ENCODE measurements at places on chromosomes 3 and 15.

DNA sequence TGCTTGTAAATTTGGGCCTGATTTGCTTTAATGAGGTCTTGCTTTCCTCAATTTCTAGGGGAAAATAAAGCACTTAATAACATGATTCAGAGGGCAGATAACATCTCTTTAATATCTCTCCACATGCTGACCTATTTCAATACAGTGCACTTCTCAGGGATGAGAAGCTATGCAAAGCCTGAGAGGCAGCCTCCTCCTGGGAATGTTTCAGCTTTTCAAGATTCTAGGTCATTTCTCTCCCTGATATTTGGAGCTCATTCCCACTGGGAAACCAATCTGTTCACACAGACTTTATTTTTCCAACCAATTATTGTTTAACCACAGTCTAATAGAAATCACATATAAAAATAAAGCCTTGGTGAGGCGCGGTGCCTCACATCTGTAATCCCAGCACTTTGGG, 67.0 kb upstream of the LSAMP start:
- no peak for DNase-seq

DNA sequence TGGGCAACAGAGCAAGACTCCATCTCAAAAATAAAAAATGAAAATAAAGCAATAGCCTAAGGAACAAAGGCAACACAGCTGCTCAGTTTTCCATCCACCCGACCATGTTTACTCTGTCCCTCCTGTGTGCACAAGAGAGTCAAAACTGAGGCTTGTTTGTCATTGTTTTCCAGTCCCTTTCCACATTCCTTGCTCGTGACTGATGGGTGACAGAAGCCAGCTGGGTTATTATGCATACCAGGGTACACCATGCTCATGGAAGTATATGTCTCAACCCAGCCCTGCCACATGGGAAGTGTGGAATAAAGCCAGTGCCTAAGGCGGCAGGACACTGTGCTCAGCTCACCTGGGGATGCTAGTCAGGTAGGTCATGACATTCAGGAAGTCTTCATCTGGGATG, 49.5 kb downstream of the MCF2L2 start:
- DNase-seq = no peak

DNA sequence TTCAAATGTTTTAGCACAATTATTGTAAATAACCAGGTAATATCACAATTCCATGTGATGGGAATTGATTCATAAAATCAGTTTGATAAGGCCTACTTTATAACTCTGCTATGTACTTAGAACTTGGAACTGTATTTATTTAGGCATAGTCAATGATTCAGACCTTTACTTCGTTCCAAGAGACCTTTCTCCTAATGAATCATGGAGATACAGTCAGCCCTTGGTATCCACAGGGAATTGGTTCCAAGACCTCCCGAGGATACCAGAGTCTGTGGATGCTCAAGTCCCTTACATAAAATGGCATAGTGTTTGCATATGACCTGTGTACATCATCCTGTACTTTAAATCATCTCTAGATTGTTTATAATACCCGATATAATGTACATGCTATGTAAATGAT, 60.8 kb upstream of the UMPS start:
- no peak for DNase-seq

DNA sequence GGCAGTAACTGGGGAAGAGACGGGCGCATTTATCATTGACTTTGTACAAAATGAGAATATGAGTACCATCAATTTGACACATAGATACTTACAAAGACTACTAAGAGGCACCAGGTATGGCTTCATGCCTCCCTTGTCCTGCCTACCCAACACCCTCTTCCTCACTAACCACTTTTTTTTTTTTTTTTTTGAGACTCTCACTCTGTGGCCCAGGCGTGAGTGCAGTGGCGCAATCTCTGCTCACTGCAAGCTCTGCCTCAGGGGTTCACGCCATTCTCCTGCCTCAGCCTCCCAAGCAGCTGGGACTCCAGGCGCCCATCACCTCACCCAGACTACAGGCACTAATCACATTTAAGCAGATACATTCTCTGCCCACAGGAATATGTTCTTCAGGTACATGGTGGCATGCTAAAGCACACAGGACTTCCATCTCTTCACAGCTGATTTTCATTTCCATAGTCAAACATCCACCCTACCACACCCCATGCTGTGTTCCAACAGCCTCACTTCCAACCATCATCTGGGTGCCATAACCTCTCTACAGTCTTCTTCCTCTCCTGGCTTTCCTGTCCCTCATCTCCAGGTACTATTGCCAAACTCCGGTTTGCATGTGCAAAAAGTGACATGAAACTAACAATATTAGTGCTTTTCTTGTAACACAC, 41.7 kb downstream of the RAB27A start:
- no peak for DNase-seq

DNA sequence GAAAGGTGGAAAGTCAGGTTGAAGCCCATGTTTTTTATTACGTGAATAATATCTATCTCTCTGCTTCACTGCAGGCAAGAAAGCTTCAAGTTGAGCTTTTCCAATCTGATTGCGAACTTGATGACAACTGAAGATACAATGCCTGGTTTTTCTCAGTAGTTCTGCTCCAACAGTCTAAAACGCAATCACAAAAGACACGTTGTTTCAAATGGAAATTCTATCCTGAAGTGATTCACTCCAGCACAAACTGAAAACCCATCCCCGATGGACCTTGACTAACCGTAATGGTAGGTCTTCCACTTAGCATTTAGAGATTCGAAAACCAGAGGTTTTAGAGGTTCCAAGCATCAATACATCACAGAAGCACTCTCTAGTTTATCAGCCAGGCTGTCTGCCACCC, 10.6 kb downstream of the B4GALT4 start:
- no peak for DNase-seq

GRCh38 chr3:53140847-53141845, 10.9 kb upstream of the RFT1 start:
- no peak for DNase-seq

DNA sequence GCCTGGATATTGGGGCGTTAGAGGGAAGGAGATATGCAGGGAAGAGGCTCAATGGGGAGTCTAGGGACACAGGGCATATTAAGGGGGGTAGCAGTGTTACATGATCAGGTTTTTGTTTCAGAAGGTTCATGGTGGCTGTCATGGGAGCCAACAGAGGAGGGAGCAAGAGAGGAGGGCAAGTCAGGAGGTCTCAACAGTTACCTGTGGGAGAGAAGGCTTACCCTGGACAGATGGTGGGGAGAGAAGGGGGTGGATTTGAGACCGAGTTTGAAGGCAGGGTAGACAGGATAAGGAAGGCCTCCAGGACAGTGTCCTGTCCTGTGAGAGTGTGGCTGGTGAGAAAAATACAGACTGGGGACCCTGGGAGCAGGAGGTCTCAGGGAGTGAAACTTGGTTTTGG, 3.8 kb upstream of the WNT7A start:
- DNase-seq = no peak

DNA sequence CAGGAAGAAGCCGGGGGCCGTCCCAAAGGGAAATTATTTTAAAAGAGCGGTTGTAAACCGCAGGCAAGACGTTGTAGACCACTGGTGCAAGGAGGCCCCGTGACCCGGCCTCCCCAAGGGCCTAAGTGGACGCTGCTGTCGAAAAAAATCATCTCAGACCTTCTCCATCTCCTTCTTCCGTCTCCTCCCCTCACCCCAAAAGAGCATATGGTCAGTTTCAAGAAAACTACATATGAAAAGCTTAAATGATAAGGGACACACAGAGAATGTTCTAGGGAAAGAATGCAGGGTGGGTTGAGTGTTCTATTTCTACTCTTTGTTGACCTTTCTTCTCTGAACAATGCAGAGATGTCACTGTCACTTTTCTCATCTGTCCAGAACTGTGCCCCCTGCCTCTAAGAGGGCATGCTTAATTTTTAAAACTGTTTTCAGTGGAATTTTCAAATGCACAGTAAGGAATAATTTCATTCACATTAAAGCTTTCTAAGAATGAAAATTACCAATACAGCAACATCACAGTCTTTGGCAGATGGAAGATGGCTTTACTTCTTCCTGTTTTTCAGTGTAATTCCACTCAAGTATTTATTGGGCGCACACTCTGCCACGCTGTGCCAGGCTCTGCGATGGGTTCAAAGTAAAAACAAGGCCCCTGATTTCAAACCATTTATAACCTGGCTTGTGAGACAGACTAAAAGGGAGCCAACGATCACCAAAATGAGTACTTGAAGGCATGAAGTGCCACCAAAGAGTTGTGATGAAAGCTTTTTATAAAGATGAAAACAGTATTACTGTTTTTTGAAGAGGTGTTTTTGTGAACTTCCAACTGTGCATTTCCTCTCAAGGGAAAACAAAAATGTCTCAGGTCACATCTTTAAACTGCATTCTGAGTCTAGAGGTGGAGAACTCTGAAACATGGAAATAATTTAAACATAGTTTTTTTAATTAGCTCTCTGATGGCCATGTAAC, 891 bp upstream of the TOP2B start:
- DNase-seq = no peak

GRCh38 chr15:74621936-74622335, 6.3 kb downstream of the CLK3 start:
- no peak for DNase-seq

- no peak for DNase-seq
These were observed 15.3 kb upstream of the FMN1 start for GRCh38 chr15:33209575-33210481.

GRCh38 chr3:111197485-111197884, 125.9 kb downstream of the NECTIN3 start:
- no peak for DNase-seq

DNA sequence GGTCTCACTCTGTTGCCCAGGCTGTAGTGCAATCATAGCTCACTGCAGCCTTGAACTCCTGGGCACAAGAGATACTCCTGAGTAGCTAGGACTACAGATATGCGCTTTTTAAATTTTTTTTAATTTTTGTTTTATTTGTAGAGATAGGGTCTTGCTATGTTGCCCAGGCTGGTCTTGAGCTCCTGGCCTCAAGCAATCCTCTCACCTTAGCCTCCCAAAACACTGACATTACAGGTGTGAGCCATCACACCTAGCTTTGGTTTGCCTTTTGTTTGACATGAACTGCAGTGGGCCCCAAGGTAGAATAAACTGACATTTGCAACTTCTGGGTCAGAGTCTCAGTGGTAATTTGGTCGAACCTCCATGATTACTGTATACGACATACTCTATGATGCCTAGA, 7.9 kb upstream of the GLB1 start:
- DNase-seq = no peak

- DNase-seq = no peak
These were observed 19.5 kb downstream of the LRIG1 start for GRCh38 chr3:66481071-66482017.

GRCh38 chr3:105811518-105812193, 57.2 kb downstream of the CBLB start:
- DNase-seq = no peak

DNA sequence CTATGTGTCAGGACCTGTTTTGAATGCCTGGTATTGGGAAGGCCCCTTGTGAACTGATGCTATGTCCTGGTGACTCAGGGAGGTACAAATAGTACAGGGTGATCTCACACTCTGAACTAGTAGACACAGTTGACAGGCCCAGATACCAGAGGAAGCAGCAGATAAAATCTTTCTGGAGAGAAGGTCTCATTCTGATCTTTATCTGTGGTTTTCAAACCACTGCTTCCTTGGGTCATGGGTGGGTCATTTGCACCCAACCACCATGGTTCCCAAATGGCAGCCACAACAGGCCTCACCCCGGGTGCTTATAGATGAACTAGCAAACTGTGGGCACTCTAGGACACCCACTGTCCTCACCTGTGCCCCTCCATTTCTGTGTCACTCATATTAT, 43.4 kb downstream of the PXYLP1 start:
- no peak for DNase-seq

DNA sequence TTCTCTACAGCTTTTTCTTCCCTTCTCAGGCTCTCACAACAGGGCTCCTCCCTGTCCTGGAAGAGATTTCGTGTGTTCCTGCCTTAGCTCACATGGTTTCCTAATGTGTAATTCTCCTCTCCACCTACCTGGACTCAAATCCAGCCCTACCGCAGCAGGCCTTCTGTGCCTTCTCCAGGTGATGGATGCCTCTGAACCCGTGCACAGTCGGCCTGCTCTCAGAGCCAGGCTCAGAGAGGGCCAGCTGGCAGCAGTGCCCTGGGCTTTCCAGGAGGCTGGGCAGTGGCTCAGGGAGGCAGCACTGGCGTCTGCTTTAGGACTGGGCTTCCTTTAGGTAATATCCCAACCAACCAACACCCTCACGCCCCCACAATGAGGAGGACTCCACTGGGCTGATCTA, 123.2 kb upstream of the TMC3 start:
- no peak for DNase-seq

GRCh38 chr3:102176333-102177050, 258.3 kb upstream of the ZPLD1 start:
- no peak for DNase-seq

- DNase-seq = no peak
These were observed 69.2 kb downstream of the ABHD5 start for GRCh38 chr3:43759938-43760337.

GRCh38 chr15:41692049-41692448, 31.8 kb downstream of the MGA start:
- no peak for DNase-seq

GRCh38 chr3:99647081-99647480, 8.7 kb downstream of the COL8A1 start:
- DNase-seq = no peak

DNA sequence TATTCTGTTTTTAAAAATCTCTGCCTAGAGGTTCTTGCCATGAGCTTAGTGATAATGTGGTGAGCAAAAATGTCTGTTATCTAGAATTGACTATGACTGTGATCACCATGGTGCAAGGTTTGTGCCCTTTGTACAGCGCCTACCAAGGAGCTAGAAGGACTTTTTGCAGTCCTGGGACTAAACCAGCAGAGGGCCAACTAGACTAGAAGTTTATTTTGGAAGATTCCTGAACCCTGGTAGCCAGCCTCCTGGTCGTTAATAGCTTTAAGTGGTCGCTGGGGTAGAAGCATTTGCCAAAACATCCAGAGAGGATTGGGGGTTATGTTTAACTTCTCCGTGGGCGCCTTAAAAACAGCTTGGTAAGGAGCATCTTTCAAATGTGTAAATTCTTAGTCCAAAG, 7.8 kb downstream of the SCG5 start:
- DNase-seq = no peak

DNA sequence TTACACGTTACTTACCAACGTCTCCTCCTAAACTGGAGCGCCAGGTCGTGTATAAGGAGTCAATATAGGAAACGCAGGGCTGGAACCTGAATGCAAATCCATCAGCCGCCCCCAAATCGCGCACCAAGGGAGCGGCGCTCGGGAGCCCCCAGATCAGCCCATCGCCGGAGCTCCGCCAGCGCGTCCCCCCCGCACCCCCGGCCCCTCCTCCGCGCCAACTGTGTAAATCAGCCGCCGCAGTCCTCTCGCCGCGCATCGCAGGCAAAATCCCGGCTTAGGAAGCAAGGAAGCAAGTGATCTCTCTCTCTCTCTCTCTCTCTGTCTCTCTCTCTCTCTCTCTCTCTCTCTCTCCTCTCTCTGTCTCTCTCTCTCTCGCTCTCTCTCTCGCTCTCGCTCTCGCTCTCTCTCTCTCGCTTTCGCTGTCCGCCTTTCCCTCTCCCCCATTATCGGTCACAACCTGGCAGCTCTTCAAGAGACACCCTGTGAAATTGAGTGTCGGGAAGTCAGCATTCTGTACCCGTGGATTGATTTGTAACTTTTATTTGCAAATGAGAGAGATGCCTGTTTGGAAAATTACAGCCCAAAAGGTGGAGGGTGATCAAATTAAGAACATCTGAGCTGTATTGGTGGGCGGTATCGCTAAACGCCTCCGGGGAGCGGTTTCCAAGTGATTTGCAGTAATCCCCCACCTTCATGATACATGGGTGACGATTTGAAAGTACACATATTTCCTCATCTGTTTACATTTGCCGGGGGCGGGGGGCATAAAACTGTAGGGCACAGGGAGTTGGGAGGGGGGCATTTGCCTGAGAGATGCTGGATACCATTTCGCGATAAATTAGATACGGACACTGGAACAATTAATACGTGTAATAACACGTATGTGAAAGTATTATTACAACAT, 645 bp upstream of the SLITRK3 start:
- DNase-seq = peak; percentile 28

- DNase-seq = no peak
These were observed 165.1 kb downstream of the APBA2 start for GRCh38 chr15:29050870-29051269.
